Stimulated activated CD8-positive, alpha-beta memory T cell treated with anti-CD3 and anti-CD28 coated beads, Interleukin-15, amount 100 ng/mL, for 24 hours (primary cell): ENCODE measurements at places on chromosomes 12 and 14.

DNA sequence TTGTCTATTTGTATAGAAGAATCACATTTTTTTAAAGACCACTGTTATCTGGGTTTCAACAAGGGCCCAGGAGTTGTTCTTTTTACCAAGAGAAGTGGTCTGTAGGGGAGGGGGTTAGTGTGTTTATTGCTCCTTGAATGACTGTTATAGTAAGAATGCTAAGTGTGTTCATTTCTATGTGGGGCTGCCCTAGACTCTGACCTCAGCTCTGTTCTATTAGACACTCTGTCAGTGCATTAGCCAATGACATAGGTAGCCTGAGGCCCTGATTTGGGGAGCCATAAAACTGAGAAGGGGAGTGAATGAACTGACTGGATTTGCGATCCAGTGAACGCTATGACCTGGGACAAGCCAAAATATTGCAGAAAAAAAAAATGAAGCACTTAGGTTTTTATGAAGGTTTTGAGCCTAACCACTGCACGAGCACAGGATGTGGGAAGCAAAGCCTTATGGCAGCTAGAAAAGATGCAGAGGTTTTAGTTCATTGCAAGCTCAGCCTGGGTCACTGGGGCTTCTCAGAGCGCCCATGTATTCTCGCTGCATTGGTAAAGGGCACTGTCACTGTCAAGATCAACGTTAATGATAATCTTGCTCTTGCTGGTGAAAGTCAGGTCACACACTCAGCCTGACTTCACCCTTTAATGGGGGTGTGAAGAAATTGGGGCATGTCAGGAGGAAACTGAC, 63.8 kb downstream of the PRKCH start:
- no peak for DNase-seq

DNA sequence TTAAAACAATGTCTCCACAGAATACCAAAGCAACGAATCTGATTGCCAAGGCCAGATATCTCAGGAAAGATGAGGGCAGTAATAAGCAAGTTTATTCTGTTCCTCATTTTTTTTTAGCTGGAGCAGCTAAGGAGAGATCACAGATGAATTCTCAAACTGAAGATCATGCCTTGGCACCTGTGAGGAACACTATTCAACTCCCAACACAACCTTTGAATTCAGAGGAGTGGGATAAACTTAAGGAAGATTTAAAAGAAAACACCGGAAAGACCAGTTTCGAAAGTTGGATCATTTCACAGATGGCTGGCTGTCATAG, 994 bp downstream of the PRORP start:
- DNase-seq: no peak

DNA sequence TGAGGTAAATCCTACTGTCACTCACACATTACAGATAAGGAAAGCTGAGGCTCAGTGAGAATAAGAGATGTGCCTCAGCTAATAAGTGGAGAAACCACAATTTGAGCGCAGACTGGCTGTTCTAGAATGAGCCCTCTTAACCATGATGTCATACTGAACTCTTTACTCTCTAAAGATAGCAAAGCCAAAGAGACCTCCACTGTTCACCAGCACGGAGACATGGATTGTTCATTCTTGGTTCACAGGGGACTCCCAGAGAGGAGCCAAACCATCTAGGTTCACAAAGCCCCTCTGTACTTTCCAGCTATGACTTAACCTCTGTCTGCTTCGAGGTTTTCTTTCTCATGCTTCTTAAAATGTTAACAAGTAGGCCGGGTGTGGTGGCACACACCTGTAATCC, 32.7 kb upstream of the YARS2 start:
- DNase-seq: no peak

DNA sequence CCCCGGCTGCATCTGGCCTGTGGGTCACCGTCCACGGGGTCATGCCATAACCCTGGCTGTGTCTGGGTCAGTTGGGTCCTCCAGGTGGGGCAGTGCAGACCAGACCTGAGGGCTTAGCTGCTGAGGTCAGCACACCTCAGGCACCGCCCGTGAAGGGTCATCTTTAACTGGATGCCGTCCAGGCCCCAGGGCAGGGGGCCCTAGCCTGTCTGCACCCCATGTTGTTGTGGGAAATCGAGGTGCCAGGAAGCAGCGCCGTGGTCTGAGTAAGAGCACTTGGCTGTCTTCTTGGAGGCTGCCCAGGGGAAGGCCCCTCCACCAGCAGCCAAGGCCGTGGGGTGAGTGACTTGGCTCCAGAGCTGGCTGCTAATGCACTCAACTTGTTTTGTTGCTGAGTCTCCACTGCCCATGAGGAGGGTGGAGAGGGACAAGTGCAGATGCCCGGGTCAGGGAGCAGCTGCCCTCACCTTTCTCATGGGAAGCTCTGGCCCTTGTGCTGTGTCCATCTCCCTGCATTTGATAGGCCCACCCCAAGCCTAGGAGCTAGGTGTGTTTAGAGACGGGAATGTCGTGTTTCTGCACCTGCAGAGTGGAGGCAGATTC, 317.2 kb downstream of the TMEM121 start:
- DNase-seq: no peak

DNA sequence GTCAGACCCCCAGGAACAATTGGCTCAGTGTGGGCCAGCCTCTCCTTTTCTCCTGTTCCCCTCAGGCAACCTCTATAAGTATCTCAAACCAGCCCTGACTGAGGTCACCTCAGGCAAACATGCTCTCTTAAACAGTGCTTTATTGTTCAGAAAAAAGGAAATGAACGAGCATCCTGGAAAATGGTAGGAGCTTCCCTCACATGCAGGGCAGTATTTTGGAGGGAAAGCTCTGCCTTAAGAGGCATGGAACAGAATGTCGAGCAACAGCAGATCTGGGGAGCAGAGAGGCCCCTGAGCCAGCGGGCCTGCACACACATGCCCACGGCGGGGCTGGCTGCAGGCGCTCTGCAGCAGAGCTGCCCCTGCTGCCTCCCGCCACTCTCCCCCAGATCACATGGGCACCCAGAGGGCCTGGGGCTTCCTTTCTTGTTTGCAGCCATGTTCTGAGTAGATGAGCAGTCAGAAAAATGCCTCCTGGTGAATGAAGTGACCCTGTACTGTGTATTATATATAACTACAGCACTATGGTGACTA, 42.0 kb downstream of the MOK start:
- DNase-seq: no peak

DNA sequence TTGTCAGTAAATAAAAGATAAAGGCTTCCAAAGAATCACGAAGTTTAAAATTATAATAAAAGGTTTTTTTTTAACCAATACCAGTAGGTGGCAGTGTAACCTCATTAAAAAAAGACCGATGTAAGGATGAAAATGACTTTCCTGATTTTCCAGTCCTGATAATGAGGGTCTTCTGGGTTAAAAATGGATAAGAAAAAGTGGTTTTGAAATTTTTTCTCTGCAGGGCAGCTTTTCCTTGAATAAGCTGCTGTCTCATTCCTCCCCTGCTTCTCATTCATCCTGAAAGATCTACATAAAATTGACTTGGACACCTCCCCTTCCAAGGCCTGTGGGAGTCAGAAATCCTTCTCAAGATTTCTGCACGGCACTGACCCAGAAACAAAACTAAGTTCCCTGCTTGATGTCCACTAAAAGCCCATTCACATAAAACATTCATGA, 58.9 kb upstream of the FBXO33 start:
- no peak for DNase-seq

DNA sequence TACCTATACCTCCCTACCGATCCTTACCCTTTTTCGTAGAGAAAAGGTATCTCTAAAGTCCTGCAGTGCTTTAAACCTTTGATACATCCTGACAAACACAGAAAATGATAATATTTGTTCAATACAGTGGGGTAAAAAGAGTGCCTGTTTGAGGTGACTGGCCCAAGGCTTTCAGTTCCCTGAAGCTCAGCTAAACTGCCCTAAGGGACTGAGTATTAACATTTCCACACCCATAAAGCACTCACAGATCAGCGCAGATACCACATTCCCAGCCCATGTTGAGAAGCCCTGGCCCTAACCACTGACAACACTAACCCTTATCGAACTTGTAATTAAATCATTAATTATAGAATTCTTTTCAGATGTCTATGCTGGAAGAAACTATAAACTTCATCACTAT, 108.7 kb downstream of the DIP2B start:
- no peak for DNase-seq

DNA sequence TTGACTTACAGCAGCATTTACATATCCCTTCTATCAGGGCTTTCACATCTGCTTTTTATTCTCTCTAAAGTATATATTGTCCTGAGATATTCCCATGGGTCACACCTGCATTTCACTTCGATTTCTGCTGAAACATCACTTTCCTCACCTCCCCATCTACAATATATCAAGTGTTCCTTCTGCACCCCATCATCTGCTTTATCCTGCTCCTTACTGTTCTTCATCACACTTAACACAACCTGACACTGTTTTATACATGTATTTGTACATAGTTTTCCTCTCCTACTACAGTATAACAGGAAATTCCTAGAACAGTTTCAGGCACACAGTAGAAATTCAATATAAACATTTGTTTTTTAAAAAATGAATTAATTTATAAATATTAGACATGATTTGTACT, 203.1 kb downstream of the EGLN3 start:
- DNase-seq: no peak

- DNase-seq: no peak
Observed at GRCh38 chr14:81555684-81556083, 22.0 kb upstream of the SEL1L start.

- no peak for DNase-seq
Observed at GRCh38 chr12:56718636-56719035, 6.5 kb downstream of the NACA start.

DNA sequence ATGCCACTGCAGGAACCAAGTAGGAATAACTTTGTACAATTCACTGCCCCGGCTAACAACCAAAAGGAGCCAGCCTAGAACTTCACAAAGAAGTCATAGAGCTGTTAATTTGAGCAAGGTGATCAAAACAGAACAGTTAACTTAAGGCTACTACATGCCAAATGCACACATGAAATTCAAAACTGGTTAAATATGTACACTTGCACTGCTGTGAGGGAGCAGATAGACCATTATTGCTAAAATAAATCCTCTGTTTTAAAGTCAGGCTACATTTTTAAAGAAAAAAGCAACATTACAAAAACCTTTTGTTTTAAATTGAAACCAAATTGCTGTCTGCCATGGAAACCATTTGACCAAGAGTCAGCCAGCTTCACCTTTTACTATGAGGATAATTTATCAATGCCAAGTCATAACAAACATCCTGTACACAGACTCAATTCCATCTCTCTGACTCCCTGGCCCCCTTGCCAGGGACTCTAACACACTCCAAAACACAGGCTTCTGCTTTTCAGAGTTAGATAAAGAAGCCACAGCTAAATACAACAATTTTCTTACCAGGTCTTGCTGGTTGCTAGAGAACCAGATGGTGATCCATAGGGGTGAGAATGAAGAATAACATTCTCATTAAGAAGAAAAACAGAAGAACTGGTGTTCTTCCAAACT, 84.0 kb downstream of the LRP6 start:
- no peak for DNase-seq

GRCh38 chr14:77319422-77319821, 1.3 kb downstream of the POMT2 start:
- DNase-seq: no peak

GRCh38 chr14:29865299-29865698, 62.3 kb downstream of the PRKD1 start:
- DNase-seq: no peak

- DNase-seq: no peak
Observed at GRCh38 chr12:109715310-109716091, 1.9 kb downstream of the FAM222A start.

- no peak for DNase-seq
Observed at GRCh38 chr12:117328556-117329100, 32.8 kb downstream of the NOS1 start.

DNA sequence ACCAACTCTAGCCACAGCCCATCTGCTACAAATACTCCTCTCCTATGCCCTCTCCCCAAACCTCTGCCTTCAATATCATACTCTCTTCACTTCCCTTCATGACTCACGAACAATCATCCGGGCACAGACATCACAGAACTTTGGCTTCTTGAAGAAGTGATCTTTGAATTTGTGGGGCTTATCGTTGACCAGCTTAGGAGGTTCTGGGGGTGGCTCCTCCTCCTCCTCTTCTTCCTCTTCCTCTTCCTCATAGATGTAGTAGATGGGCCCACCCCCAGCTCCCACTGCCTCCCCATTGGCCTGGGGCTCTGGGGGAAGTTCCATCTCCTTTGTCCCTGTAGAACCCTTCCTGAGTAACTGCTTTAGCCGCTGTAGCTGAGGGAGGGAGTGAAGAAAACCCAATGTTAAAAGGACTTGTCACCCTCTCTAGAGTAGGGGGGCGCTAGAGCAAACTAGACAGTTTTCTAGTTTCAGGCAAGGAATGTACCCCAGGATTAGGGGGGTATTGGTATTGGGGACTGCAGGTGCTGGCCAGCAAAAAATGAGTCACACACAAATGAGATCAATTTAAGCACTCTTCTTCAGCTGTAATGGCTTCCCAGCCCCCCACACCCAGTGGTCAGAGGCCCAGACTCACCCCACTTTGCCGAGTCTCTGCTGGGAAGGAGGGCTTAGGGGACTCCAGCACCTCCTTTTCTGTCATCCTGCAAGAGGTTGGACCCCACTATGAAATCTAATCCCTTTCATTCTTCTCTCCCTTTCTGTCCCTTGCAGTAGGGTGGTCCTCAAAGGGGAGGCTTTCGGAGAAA, 1.8 kb downstream of the STAC3 start:
- DNase-seq: no peak

GRCh38 chr12:55708695-55709233, 1.1 kb upstream of the ITGA7 start:
- no peak for DNase-seq

DNA sequence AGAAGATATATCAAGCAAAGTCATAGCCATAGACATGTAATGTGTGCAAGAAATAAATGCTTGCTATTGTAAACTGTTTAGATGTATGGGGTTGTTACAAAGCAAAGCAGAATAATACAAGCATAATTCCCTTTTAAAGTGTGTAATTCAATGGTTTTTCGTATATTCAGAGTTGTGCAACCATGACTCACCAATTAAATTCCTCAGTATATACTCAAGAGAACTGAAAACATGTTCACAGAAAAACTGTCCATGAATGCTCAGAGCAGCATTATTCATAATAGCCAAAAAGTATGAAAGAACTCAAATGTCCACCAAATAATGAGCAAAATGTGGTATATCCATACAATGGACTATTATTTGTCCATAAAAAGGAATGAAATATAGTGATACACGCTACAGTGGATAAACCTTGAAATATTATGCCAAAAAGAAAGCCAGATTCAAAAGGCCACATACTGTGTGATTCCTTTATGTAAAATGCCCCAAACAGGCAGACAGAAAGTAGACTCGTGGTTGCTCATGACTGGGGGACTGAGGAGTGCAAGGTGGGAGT, 9.3 kb downstream of the GXYLT1 start:
- DNase-seq: no peak
